ENCODE measurements at places on chromosomes 1 and 21.
A peak's percentile ranks its signal among the peaks of the same experiment; 100 is the strongest.

GRCh38 chr21:44994695-44995342 is 55.0 kb downstream of the SLX9 start:
- H3K4me1 ChIP-seq = peaks cover 89% of the 10 kb centered on the region
- H3K27me3 ChIP-seq = no peaks in the 10 kb centered on the region
- peak; percentile 92 for DNase-seq
- H3K27ac ChIP-seq = peak overlapping the region; percentile 97
- H3K36me3 ChIP-seq = no peaks in the 10 kb centered on the region
- H3K4me3 ChIP-seq = no peak overlapping the region

DNA sequence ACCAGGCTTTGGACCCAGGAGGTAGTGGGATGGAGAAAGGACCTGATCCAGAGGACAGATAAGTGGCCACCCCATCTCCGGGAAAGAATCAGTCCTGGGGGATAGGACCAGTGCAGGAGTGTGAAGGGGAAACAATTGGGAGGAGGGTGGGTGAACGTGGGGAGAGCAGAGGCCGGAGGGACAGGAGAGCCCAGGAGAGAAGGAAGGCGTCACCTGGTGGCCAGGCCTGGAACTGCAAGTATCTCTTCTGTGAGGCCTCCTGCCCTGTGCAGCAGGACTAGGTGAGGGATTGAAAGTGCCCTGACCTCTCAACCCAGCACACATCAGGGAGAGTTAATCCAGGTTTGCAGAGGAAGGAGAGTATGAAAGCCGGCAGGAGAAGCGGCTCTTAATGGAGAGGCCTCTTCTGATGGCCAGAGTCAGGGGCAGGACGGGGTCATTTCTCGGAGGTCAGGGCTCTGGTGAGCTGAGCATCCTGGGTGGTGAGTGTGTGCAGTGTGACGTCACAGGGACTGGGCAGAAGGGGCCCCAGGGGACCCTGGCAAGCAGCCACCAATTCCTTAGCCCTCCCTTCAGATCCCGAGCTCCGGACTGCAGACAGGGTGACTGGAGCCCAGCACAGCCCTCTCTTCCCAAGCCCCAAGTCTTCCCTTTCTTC is 9.2 kb upstream of the LAD1 start:
- peak; percentile 80 for DNase-seq
- peaks cover 46% of the 10 kb centered on the region for H3K36me3 ChIP-seq
- no peak overlapping the region for H3K27ac ChIP-seq

GRCh38 chr1:16913181-16913832 is 8.4 kb upstream of the CROCC start:
- H3K4me3 ChIP-seq = peak overlapping the region; percentile 78
- H3K4me1 ChIP-seq = peaks cover 26% of the 10 kb centered on the region
- H3K36me3 ChIP-seq = peaks cover 2% of the 10 kb centered on the region
- peak overlapping the region; percentile 93 for H3K27ac ChIP-seq
- no peak for DNase-seq

- H3K4me3 ChIP-seq = no peak overlapping the region
- H3K27me3 ChIP-seq = peaks cover 5% of the 10 kb centered on the region
Measured at GRCh38 chr1:209862391-209863356, 34.9 kb downstream of the UTP25 start.

GRCh38 chr1:64912191-64912590 is 54.2 kb downstream of the JAK1 start:
- H3K4me3 ChIP-seq = no peak overlapping the region
- no peaks in the 10 kb centered on the region for H3K27me3 ChIP-seq
- no peak overlapping the region for H3K27ac ChIP-seq
- H3K4me1 ChIP-seq = peaks cover 5% of the 10 kb centered on the region
- H3K36me3 ChIP-seq = no peaks in the 10 kb centered on the region

DNA sequence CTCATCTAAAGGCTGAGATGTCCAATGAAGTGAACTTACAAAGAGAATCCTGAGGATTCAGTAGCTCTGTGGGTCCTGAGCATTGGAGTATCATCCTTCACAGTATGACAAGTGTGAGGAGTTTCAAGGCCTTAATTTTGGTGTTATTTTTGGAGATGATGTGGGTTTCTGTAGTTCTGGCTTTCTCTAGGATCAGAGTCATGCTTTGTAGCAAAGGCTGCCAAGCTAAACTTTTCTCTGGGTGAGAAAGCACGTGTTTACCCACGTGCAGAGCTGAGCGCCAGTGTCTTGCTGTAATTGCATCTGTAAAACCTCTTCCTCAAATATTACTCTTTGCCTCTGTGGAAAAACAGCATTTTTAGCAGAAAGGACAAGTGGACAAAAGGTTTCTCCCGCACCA is 387.8 kb upstream of the LYPLAL1 start:
- H3K27me3 ChIP-seq = no peaks in the 10 kb centered on the region
- H3K4me1 ChIP-seq = peaks cover 2% of the 10 kb centered on the region
- H3K27ac ChIP-seq = no peak overlapping the region
- H3K36me3 ChIP-seq = no peaks in the 10 kb centered on the region
- DNase-seq = peak; percentile 25

DNA sequence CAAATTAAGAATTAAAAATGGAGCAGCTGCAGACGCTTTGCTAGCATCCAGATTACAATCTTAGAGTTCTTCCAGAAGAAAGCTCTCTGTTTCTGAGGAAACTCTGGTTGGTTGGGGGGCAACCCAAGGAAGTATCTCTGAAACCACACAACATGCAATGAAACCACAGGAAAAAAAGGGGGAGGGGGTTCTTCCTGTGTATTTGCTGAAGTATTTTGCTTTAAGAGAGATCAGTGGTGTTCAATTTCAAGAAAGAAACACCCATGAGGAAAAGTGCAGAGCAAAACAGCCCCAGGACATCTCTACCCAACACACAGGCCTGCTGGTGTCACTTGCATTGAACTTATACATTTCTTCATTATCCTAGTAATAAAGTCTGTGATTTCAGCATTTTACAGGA is 19.7 kb upstream of the TIAM1 start:
- no peak overlapping the region for H3K27ac ChIP-seq
- H3K4me1 ChIP-seq = no peaks in the 10 kb centered on the region
- H3K36me3 ChIP-seq = no peaks in the 10 kb centered on the region
- DNase-seq = no peak

DNA sequence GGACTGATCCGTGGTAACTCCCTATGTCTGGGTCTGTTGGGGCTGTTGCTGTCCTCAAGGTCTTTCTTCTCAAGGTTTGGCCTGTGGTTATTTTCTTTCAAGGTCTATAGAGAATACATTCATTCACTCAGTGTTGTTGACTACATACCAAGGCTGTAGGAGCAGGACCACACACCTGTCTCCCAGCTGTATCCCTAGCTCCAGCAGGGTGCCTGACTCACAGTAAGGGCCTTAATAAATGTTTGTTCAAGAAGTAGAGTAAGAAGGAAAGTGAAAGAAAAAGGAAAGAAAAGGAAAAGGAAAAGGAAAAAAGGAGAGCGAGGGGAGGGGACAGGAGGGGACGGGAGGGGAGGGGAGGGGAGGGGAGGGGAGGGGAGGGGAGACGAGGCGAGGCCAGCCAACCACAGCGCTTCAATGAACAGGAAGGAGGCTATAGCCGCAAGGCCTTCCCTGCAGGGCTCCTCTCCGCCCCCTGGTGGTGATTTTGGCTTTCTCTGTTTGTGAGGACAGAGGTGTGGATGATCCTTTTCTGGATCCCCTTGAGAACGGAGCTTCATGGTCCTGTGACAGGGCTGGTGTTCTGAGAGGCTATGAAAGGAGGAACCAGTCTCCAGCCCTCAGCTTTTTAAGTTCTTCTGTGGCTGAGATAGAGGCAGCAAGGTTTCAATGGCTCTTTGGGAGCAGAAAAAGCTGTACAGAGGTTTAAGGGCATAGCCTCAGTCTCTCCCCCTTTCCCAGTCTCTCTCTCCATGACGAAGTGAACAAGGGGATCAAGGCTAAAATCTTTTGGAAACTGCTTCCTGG is 30.6 kb upstream of the LCE5A start:
- H3K4me3 ChIP-seq = no peak overlapping the region
- H3K27me3 ChIP-seq = no peaks in the 10 kb centered on the region
- no peak overlapping the region for H3K27ac ChIP-seq
- no peak for DNase-seq
- H3K4me1 ChIP-seq = no peaks in the 10 kb centered on the region

DNA sequence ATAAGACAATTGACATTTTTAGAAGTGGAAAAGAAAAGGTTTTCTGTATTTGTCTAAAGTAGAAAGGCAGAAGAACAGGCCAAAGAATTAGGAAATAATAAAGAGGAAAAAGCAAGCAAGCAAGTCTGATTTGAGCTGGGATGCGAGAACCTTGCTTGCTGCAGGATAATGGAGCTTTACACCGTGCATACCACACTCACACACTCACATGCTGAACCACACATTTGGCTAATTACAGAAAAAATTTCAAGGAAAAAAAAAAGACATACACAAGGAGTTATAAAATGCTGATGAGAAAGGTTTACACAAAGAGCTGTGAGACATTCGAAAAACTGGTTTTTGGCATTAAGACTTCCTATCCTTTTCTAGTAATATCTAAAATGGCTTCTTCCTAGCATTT is 593.9 kb downstream of the KIF26B start:
- H3K4me3 ChIP-seq = no peak overlapping the region
- no peaks in the 10 kb centered on the region for H3K4me1 ChIP-seq
- no peak for DNase-seq

- no peak for DNase-seq
- H3K4me3 ChIP-seq = no peak overlapping the region
- H3K36me3 ChIP-seq = no peaks in the 10 kb centered on the region
- H3K27me3 ChIP-seq = no peaks in the 10 kb centered on the region
Measured at GRCh38 chr21:27647921-27648320, 681.0 kb upstream of the ADAMTS5 start.

DNA sequence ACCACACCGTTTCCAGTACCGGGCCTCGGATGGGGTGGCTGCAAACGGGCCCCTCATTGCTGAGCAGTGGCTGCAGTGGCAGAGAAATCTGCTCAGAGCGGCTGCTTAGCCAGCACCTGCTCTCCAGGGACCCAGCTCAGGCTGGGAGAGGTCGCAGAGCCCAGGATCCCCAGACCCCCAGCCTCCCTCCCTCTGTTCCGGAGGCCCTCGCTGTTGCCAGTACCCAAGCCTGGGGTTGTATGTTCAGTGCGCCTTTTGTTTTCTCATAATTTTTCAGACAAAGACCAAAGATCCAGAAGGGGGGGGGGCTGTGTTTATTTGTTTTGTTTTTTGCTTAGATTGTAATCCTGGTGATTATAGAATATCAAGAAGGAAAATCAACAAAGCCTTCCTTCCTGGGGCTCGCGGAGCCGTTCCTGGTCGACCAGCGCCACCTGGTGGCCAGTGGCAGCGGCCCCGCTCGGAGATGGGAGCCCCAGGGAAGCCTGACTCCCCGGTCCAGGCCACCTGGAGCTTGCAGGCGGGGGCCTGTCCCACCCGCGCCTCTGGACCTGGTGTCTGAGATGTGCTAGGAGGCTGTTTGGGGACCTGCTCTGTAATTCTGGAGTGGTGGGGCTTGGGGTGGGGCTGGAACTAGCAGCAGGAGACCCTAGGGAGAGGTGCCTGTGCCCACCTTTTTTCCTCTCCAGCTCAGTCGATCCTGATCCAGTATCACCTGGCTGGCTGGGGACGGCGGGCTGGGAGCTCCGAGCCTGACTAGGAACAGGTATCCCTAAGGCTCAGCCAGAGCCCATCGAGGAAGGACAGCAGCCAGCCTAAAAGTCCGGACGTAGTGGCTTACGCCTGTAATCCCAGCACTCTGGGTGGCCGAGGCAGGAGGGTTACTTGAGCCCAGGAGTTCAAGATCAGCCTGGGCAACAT is 123.9 kb upstream of the VAMP3 start:
- no peaks in the 10 kb centered on the region for H3K36me3 ChIP-seq
- DNase-seq = peak; percentile 59
- peaks cover 20% of the 10 kb centered on the region for H3K27me3 ChIP-seq
- H3K27ac ChIP-seq = no peak overlapping the region
- H3K4me3 ChIP-seq = no peak overlapping the region

DNA sequence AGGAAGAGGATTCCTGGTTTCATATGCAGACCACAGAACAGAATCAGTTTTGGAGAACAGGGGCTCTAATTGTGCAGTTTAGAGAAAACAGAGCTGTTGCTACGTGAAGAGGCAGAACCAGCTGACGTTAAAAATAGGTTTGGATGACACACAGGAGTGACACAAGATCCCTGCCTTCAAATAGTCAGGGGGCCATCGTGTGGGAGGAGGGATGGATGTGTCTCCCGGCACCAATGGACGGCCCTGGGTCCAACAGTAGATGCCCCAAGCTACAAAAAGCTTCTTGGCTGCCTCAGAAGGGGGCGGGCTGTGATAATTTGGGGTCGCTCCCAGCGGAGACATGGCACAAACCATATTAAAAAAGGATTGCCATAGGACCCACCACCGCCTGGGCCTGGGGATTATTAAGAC is 87.8 kb downstream of the MRPL37 start:
- peak overlapping the region; percentile 97 for H3K27ac ChIP-seq
- H3K27me3 ChIP-seq = no peaks in the 10 kb centered on the region
- H3K4me1 ChIP-seq = peaks cover 71% of the 10 kb centered on the region
- peak; percentile 89 for DNase-seq
- H3K36me3 ChIP-seq = no peaks in the 10 kb centered on the region

All from muscle of leg (tissue), 16 donors.